ENCODE measurements at places on chromosomes 3 and 15. TPM values are rescaled to one million over a fixed set of nuclear protein-coding genes. Genes with fewer than 3 reads are reported as not detected.

GRCh38 chr3:4584456-4585249, 91.5 kb downstream of the ITPR1 start:
- DNase-seq, result no peak

DNA sequence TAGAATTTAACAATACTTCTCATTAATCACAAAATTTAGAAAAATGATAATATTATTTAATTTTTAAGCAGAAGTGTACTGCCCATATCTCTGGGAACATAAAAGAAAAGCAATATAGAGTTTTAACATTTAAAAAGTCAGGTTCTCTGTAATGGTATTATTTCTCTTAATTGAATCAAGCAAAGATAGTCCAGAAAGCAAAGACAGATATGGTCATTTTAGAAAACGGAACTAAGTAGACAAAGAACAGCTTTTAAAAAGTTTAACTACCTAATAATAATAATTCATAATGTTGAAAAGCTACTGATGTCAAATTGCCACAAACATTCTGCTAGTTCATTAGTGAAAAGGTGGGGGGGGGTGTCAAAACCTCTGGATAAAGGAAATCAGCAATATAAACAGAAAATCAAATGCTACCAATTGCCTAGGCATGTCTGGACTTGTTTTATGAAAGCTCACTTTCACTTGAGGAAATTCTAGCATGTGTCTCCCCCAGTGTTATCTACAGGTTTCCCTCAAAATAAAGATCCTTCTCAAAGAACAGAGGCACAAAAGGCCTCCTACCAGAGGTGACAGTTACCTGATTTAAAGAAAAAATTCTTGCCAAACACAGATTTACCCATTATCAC, 1.7 kb downstream of the ZMAT3 start:
- no peak for DNase-seq

GRCh38 chr15:32030795-32031194, 480 bp downstream of the CHRNA7 start:
- no peak for DNase-seq

DNA sequence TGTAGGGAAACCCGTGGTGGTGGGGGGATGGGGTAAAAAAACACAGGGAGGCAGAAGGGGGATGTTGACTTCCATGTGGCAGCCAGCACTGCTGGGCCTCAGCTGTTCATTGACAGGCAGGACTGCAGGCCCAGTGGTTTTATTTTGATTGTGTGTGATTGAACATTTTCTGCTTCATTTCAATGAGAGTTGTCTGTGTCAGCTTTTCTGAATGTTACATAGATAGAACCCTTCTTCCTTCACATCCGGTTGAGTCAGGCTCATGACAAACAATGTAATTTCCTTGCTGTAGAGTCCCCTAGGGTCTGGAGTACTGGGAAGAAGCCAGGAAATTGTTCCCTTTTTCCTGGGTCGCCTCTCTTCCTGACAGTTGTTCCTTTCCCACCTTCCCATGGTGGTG, 8.2 kb upstream of the RPP25 start:
- DNase-seq, result no peak

- DNase-seq, result no peak
These were observed 3.4 kb upstream of the SELENOT start for GRCh38 chr3:150599611-150600297.

- DNase-seq, result peak; percentile 84
These were observed 530 bp upstream of the TUBGCP5 start for GRCh38 chr15:23039917-23040281.

DNA sequence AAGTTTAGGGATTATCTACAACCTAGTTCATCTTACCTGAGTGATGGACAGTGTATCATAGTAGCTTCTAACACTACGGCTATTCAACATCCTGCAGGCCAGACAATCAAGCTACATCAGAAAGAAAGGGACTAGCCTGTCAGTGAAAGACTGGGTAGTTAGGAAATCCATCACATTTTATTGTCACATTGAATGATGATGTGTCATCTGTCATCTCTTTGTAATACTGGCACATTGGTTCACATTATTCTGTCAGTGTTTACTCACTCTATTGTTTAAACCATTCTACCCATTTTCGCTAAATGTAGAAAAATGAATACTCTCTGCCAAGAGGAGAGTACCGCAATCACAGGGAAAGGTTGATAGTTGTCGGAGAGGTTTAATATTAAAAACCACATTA, 1155.8 kb downstream of the TUSC7 start:
- DNase-seq, result no peak

Gene CLDN18
- total RNA-seq, result not detected

Gene ULK4
- total RNA-seq, result 15.7 TPM

Gene AGBL1
- not detected for total RNA-seq

Gene PRICKLE2
- total RNA-seq, result 7.3 TPM

Gene ALDH1A3
- total RNA-seq, result 22.3 TPM

Gene CHRNA7
- total RNA-seq, result 5.8 TPM

Gene HRG
- total RNA-seq, result not detected

Measured in spleen (tissue), 13 donors.